ENCODE measurements at places on chromosomes 4 and X.

- no peak overlapping the region for H3K4me3 ChIP-seq
- peaks cover 25% of the 10 kb centered on the region for H3K27me3 ChIP-seq
- H3K27ac ChIP-seq: no peak overlapping the region
- DNase-seq: no peak
- no peaks in the 10 kb centered on the region for H3K36me3 ChIP-seq
Observed at GRCh38 chr4:54668014-54668611, 10.4 kb downstream of the KIT start.

- no peak for DNase-seq
- H3K4me3 ChIP-seq: no peak overlapping the region
- H3K27ac ChIP-seq: no peak overlapping the region
- H3K36me3 ChIP-seq: peaks cover 37% of the 10 kb centered on the region
- H3K27me3 ChIP-seq: no peaks in the 10 kb centered on the region
Observed at GRCh38 chr4:150464523-150464922, 117.4 kb upstream of the MAB21L2 start.

GRCh38 chr4:184104419-184105101 is 113.1 kb downstream of the ENPP6 start:
- no peaks in the 10 kb centered on the region for H3K4me1 ChIP-seq
- H3K36me3 ChIP-seq: no peaks in the 10 kb centered on the region
- DNase-seq: no peak
- no peak overlapping the region for H3K4me3 ChIP-seq
- H3K27ac ChIP-seq: no peak overlapping the region

DNA sequence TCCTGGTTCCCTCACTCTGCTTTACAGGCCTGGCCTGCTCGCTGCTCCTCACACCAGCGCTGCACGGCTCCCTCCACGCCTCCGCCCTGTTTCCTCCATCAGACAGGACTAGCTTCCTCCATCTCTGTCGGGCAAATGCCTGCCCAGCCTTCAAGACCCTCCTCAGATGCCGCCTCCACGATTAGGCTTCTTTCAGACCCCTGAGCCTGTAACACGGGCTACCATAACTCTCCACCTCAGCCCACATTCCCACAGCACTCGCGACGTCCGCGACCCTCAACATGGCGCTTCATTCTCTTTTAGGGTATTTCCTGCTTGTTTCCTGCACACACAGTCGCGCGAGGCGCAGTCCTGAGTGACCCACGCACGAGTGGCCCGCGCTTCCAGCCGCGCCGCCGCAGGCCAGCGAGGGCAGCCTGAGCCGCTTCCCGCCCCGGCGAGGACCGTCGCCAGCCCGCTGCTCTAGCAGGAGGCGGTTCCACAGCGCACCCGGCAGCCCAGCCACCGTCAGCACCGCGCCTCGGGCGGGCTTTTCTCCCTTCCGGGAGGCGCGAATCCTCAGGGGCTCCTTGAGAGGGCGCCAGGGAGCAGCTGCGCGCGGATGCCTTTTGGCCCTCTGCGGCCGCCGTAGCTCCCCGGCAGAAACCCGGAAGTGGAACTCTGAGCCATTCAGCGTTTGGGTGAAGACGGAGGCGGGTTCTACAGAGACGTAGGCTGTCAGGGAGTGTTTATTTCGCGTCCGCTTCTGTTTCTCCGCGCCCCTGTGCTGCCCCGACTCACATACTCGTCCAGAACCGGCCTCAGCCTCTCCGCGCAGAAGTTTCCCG is at the start of gene FRG1:
Gene FRG1 (plus strand): TSS at position 695 of the 827 bp plus-strand sequence. CDS start 138 bp downstream, outside the sequence.
- H3K27ac ChIP-seq: peak within 1 kb of the TSS; percentile 97
- peaks cover 38% of the 10 kb centered on the region for H3K4me1 ChIP-seq
- H3K27me3 ChIP-seq: no peaks in the 10 kb centered on the region
- peaks cover 45% of the 10 kb centered on the region for H3K36me3 ChIP-seq
- H3K4me3 ChIP-seq: peak within 1 kb of the TSS; percentile 92

DNA sequence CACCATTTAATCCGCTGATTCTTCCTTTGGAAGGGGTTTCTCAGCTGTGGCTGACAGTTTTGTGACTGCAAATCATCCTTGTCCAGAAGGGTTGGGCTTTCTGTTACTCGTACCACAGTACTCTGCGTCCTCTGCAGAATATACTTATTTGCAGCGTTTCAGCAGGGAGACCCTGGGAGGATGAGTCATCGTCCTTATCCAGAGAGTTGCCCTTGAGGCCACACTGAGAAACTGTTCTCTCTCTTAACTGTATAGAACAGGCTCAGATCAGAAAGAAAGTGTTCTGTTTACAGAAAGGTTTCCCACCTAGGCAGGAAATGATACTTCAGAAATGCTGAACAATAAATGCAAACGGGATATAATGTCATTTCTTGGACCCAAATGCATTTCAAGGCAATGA is 47.8 kb upstream of the DDX53 start:
- no peak for DNase-seq
- no peak overlapping the region for H3K4me3 ChIP-seq
- H3K36me3 ChIP-seq: no peaks in the 10 kb centered on the region
- H3K27me3 ChIP-seq: no peaks in the 10 kb centered on the region

- H3K27me3 ChIP-seq: no peaks in the 10 kb centered on the region
- peaks cover 15% of the 10 kb centered on the region for H3K4me1 ChIP-seq
- H3K4me3 ChIP-seq: no peak overlapping the region
- DNase-seq: no peak
- H3K36me3 ChIP-seq: peaks cover 19% of the 10 kb centered on the region
Observed at GRCh38 chr4:15811703-15812337, 33.7 kb downstream of the CD38 start.

- H3K27ac ChIP-seq: no peak overlapping the region
- no peaks in the 10 kb centered on the region for H3K36me3 ChIP-seq
- H3K27me3 ChIP-seq: no peaks in the 10 kb centered on the region
- no peak for DNase-seq
- H3K4me3 ChIP-seq: no peak overlapping the region
Observed at GRCh38 chr4:71133491-71133890, 140.0 kb downstream of the DCK start.

DNA sequence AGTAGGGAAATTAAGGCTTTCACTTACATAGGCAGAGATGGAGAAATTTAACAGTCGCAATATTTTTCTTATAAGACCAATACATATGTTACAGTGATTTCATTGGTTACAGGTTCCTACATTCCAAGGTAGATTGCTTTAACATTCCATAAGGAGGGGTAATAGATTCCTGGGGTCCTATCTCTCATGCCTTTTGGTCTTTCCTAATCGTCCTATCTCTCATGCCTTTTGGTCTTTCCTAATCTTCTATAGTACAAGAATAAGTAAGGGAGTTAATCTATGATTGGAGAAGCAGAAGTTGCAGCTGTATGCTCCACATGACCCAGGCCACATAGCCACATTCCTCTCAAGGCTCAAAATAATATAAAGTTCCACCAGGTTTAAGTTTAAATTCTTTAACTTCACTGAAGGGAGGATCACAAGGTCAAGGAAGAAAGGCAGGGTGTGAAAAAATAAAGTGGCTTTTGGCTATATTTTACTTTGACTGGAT is 285.0 kb upstream of the BOD1L1 start:
- no peaks in the 10 kb centered on the region for H3K36me3 ChIP-seq
- DNase-seq: no peak
- H3K4me3 ChIP-seq: no peak overlapping the region

GRCh38 chr4:183576701-183577404 is 72.0 kb downstream of the ING2 start:
- H3K4me1 ChIP-seq: no peaks in the 10 kb centered on the region
- no peak overlapping the region for H3K4me3 ChIP-seq
- H3K27me3 ChIP-seq: no peaks in the 10 kb centered on the region
- no peak for DNase-seq
- H3K36me3 ChIP-seq: peaks cover 3% of the 10 kb centered on the region
- no peak overlapping the region for H3K27ac ChIP-seq

DNA sequence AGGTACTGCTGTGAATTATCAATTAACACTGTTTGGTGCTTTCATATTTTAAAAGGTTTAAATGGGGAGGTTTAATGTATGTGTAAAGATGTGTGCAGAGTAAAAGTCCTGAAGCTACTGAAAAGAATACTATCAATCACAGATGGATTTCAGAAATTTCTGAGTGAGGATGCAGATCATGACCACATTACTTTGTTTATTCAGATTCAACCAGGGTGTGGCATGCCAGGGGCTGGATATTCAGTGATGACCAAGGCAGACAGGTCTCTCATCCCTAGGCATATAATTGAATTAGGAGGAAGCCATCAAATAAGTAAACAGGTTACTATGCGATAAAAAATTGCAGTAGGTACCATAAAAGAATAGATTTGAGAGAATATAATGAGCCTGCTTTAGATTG is 28.0 kb upstream of the ANKRD50 start:
- no peak for DNase-seq
- H3K27me3 ChIP-seq: peaks cover 7% of the 10 kb centered on the region
- no peak overlapping the region for H3K27ac ChIP-seq
- H3K4me1 ChIP-seq: no peaks in the 10 kb centered on the region
